ENCODE measurements at places on chromosomes 13 and 19.
A peak's percentile ranks its signal among the peaks of the same experiment; 100 is the strongest.

GRCh38 chr19:52536448-52536800 is 9.0 kb downstream of the ZNF808 start:
- no peak for DNase-seq

DNA sequence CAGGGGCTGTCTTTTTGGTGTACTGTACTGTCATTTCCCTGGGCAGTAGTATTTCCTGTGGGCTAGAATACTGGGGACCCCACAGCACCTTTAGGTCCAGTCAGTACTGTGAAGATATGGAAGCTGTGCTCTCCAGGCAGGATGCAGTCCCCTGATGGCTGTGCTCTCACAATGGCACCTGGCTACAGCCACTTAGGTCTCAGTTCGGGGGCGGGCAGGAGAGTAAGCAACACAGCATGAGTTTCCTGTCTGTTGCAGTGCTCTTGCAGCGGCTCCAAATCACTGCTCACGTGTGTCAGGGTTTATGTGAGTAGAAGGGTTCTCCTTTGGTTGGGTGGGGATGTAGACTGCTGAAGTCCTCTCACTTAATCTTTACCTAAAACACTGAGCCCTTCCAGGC is 810.4 kb downstream of the DACH1 start:
- no peak for DNase-seq

DNA sequence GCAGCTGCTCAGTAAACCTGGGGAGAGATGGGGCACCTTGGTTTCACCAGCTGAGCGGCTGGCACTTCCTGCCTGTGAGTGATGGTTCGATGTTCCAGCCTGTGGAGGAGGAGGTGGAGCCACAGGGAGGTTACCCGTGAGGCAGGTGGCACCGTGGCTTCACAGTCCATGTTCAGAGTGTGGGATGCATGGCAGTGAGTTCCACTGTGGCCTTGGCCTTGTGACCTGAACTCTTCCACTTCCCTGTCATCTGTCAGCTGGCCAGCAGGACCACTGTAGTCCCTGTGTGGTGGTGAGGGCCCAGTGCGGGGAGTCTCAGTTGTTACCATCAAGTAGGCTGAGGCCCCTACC is 16.9 kb downstream of the SMARCA4 start:
- no peak for DNase-seq

GRCh38 chr19:48683349-48683748 is 10.5 kb upstream of the NTN5 start:
- peak; percentile 17 for DNase-seq

DNA sequence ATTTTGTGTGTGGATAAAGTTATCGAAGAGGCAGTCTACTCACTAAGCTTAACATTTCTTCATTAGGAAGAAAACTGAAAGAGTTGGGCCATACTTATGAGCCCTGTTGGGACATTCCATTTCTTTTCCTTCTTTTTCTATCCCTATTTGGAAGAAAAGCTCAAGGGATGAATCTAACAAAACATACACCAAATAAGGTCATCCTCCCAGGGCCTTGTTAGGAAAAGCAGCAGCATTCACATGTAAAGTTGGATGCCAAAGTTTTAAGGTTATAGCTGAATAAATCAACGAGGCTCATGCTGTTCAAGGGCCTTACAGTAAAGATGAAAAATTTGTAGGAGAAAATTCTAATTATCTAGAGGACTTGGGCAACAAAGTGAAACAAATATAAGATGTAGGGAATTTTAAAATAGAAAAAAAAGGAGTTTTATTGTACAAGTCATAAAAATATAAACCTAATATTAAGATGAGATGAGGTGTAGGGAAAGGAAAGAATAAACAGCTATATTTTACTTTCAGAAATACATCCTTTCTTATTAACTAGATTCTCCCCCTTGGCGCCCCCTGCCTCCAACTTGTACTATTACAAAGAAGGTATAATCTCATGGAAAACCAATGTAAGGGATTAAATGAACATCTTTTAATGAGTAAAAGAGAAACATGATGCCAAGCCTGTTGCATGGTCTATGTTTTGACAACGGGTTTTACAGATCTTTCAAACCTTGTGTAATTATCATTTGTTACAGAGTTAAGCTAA is 160.4 kb downstream of the PCDH20 start:
- no peak for DNase-seq

DNA sequence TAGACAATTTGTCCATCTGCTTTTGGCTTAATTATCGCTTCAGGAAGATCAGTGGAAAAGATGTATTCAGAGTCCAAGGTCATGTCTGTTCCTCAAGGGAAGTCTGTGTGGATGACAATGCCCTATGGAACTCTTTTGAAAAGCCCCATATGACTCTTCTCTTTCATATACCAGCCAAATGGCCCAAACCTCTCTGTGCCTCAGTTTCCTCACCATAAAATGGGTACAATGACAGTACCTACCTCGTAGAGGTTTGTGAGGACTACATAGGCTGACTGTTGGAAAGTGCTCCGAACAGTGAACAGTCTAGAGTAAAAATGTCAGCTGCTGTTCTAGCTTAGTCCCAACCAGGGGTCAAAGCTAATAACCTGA is 104.6 kb downstream of the COL4A2 start:
- no peak for DNase-seq

DNA sequence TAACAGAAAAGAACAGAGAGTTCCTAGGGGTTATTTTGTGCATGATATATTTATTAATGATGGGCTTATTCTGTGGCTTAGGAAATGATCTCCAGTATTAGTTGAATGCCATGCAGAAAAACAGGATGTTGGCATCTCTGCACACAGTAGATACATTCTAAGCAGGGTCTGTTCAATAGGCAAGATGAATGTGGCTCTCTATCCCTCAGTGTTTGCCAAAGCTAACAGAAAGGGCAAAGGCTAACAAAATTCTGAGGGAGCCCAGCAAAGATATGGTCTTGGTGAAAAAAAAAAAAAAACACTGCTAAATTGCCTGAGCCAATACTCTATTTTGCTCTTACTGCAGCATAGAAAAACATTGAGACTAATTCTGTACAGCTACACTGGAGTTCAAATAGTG is 1095.8 kb downstream of the UQCRFS1 start:
- DNase-seq: no peak

DNA sequence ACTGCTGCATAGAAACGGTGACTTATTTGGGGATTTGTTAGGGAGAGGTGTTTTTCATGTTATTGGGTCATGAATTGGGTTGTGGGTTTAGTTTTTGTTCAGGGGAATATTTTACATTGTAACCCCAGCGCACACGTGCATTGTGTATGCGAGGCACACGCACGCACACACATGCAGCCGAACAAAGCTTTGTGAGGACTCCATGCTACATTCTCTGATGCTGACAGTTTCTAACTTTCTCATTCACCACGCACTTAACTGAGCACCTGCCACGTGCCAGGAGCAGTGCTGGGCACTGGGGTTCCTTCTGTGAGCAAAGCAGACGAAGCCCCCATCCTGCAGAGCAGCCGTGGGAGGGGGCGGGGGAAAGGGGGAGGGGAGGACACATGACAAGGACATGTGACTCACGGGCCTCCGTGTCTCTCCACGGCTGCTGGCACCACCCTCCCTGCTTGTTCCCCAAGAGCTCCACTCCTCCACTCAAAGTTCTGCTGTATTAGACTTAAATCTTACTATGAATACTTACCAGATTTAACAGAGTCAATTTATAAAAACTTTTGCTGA is 55.6 kb downstream of the SLC7A9 start:
- DNase-seq: no peak

- no peak for DNase-seq
Observed at GRCh38 chr13:113734826-113735125, 24.2 kb upstream of the TMEM255B start.

DNA sequence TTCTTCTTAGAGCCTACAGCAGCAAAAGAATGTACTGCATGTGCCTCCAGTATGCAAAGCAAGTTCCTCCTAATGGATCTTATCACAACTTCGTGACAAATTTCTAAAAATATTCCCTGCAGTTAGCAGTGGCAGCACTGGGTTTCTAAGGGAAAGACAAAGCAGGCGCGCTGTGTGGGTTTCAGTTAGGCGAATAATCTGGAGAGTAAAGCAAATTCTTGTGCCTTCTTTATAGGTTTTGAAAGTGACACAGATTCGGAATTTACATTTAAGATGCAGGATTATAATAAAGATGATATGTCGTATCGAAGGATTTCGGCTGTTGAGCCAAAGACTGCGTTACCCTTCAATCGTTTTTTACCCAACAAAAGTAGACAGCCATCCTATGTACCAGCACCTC is 167.9 kb downstream of the LMO7 start:
- no peak for DNase-seq

GRCh38 chr13:105991622-105992277 is 543.7 kb downstream of the EFNB2 start:
- DNase-seq: no peak

- no peak for DNase-seq
Observed at GRCh38 chr13:53159431-53159830, 130.8 kb downstream of the OLFM4 start.

DNA sequence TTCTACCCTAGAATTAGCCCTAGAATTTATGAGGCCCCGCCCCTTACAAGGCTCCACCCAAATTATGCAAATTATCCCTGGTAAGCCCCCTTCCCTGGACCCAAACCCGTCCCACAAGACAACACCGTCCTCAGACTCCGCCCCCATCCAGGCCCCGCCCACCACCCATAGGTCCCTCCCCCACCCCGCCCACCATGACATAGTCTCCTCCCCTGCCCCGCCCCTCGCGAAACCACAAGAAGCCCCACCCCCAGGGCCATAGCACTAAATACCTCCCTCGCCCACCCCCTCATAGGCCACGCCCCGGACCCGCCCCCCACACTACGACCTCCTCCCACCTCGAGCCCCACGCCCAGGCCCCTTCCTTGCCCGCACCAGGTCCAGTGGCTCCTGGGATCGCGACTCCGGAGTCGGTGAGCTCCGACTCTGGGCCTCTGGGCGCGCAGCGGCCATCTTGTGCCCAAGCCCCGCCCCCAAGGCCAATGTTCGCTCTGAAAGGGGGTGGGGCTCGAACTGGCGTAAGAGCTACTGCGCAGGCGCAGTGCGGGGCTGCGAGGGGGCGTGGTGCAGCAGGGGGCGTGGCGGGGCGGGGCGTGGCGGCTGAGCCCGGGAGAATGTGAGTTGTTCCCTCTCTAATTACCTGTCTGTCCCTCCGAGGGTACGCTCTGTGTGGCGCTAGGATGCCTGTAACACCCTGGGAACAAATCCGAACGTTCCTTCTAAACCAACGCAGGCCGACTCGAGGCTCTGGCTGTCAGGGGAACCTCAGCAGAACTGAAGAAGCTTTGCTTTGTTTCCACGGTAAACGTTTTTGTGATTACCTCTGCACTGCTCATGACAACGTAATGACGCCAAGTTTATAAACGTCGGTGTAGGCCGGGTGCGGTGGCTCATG is at the start of gene ZNF784:
ZNF784 (minus strand) TSS at position 458 of the 895 bp plus-strand sequence; CDS start at position 453, 5 bp downstream.
- DNase-seq: peak; percentile 93

- no peak for DNase-seq
Observed at GRCh38 chr13:21123956-21124355, 52.4 kb downstream of the SKA3 start.

DNA sequence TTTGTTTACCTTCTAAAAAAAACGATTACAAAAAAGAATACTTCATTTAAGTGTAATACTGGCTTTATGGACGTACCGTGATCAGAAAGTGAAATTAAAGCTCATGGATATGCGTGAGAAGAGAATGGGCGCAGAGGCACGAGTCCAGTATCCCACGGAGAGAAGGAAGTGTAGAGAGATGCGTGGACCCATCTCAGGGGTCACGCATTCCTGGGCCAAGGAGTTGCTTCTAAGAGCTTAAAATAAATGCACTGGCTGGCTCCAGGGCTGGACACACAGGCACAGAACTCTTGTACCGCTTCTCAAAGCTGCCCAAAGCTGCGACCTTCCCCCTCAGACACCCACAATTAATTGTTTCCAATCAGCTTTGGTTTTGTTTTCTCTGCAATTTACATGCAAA is 8.7 kb upstream of the SPC24 start:
- no peak for DNase-seq

GRCh38 chr13:94455414-94455813 is 24.1 kb downstream of the DCT start:
- DNase-seq: no peak

GRCh38 chr13:52644108-52644507 is 1.9 kb downstream of the HNRNPA1L2 start:
- DNase-seq: no peak

- peak; percentile 36 for DNase-seq
Observed at GRCh38 chr19:15101479-15102082, 5.6 kb upstream of the SYDE1 start.

GRCh38 chr19:57786906-57787305 is 17.4 kb downstream of the ZNF586 start:
- no peak for DNase-seq

- no peak for DNase-seq
Observed at GRCh38 chr19:16714702-16715287, 4.9 kb upstream of the NWD1 start.

DNA sequence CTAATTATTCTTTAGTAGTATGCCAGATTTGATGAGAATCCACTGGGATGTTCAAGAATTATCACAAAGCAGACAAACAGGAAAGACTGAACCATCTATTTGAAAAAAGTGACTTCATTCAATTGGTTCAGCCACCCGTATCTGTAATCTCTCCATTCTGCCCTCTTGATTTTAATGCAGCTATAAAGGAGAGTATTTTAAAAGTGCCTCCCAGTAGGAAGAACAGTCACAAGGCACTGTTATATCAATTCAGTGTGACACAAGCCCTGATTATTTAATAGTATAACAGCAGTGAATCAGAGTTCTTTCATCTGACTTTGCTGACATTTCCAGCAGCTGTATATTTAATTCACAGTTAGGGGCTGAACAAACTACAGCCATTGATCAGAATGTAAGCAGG is 77.3 kb upstream of the SLAIN1 start:
- DNase-seq: no peak

- DNase-seq: no peak
Observed at GRCh38 chr13:110291286-110291685, 15.7 kb downstream of the COL4A1 start.
